Esophagus squamous epithelium (tissue), 5 donors: ENCODE measurements at places on chromosomes 1 and 21.

DNA sequence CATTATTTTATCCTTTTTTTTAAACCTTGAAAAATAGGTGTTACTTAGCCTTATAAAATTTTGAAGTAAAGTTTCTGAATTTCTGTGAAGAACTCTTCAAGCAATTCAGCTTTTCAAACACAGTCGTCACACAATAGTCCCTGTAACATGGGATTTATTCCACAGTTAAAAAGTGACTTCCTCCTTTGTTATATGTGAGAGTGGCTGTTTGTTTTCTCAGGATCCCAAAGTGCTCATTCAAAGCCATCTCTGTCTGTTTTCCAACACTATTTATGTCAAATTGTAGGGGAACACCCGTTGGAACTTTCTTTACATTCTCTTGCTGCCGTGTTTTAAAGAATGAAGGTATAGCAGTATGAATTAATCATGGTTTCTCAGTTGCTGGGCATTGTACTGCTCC is 80.8 kb upstream of the GPR52 start:
- no peaks in the 10 kb centered on the region for H3K27me3 ChIP-seq
- no peak for DNase-seq
- no peaks in the 10 kb centered on the region for H3K36me3 ChIP-seq

GRCh38 chr1:81452693-81453366 is 347.9 kb upstream of the ADGRL2 start:
- no peak for DNase-seq
- no peaks in the 10 kb centered on the region for H3K36me3 ChIP-seq
- H3K27ac ChIP-seq: no peak overlapping the region
- H3K4me1 ChIP-seq: no peaks in the 10 kb centered on the region
- H3K27me3 ChIP-seq: no peaks in the 10 kb centered on the region

- no peak overlapping the region for H3K4me3 ChIP-seq
- peaks cover 4% of the 10 kb centered on the region for H3K27me3 ChIP-seq
- no peaks in the 10 kb centered on the region for H3K36me3 ChIP-seq
Observed at GRCh38 chr1:29712284-29712651, 475.9 kb downstream of the PTPRU start.

DNA sequence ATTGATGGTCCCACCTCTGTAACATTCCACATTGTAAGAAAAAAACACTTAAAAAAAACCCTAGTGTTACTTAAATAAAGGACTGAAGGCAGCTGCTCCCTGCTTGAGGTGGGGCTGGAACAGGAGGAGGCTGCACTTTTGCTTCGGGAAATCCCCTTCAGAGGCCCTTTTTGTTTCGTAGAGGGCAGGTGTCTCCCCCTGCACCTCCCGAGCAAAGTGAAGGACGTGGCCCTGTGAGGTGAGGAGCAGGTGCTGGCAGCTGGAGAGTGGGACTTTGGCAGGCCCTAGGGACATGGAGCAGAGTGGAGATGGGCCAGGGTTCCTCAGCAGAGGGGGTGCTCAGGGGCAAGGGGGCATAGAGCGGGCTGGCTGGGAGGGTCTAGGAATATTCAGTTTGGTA is 33.4 kb upstream of the WNT4 start:
- peaks cover 3% of the 10 kb centered on the region for H3K4me1 ChIP-seq
- DNase-seq: no peak
- H3K4me3 ChIP-seq: no peak overlapping the region
- no peak overlapping the region for H3K27ac ChIP-seq
- H3K36me3 ChIP-seq: no peaks in the 10 kb centered on the region

- H3K27ac ChIP-seq: no peak overlapping the region
- H3K27me3 ChIP-seq: no peaks in the 10 kb centered on the region
- no peaks in the 10 kb centered on the region for H3K4me1 ChIP-seq
- no peaks in the 10 kb centered on the region for H3K36me3 ChIP-seq
- H3K4me3 ChIP-seq: no peak overlapping the region
Observed at GRCh38 chr1:102191723-102192122, 195.0 kb upstream of the OLFM3 start.

- peaks cover 73% of the 10 kb centered on the region for H3K36me3 ChIP-seq
- DNase-seq: no peak
- no peak overlapping the region for H3K4me3 ChIP-seq
- H3K4me1 ChIP-seq: peaks cover 8% of the 10 kb centered on the region
- no peaks in the 10 kb centered on the region for H3K27me3 ChIP-seq
- H3K27ac ChIP-seq: peak overlapping the region; percentile 70
Observed at GRCh38 chr1:114718661-114719423, 2.3 kb upstream of the NRAS start.

DNA sequence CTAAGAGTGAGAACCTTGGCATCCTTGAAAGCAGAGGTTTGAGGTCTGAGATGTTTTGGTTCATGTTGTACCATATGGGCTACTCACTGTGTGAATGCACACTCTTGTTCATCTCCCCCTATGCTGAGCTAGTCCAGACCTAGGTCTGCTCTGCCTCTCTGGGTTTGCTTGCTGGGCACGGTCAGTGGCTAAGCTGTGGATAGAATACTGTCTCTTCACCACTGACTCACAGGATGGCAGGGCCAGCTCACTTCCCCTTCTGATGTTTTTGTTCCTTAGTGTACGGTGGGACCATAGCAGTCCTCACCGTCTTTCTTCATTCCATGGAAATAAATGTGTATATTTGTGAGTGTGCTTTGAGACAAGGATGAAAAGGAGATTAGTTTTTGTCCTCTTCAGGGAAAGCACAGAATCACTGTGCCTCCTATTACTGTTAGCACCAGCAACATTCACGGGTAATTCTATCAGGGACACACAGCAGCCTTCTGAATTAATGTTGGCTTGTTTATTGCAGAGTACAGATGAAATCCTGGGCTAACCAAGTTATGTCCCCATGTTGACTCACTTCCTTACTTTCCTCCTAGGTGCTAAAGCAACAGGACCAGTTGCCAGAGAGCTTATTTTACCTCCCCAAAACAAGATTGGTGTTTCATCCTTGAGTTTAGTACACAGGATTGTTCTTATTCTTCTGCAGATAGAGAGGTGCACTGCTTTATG is 56.9 kb upstream of the IVNS1ABP start:
- peaks cover 18% of the 10 kb centered on the region for H3K4me1 ChIP-seq
- H3K27me3 ChIP-seq: no peaks in the 10 kb centered on the region
- H3K27ac ChIP-seq: peak overlapping the region; percentile 27
- H3K4me3 ChIP-seq: no peak overlapping the region
- H3K36me3 ChIP-seq: no peaks in the 10 kb centered on the region
- no peak for DNase-seq

GRCh38 chr1:3454811-3455618 is 550 bp downstream of the ARHGEF16 start:
- peaks cover 45% of the 10 kb centered on the region for H3K4me1 ChIP-seq
- no peak for DNase-seq
- H3K4me3 ChIP-seq: peak overlapping the region; percentile 83
- peak overlapping the region; percentile 77 for H3K27ac ChIP-seq

DNA sequence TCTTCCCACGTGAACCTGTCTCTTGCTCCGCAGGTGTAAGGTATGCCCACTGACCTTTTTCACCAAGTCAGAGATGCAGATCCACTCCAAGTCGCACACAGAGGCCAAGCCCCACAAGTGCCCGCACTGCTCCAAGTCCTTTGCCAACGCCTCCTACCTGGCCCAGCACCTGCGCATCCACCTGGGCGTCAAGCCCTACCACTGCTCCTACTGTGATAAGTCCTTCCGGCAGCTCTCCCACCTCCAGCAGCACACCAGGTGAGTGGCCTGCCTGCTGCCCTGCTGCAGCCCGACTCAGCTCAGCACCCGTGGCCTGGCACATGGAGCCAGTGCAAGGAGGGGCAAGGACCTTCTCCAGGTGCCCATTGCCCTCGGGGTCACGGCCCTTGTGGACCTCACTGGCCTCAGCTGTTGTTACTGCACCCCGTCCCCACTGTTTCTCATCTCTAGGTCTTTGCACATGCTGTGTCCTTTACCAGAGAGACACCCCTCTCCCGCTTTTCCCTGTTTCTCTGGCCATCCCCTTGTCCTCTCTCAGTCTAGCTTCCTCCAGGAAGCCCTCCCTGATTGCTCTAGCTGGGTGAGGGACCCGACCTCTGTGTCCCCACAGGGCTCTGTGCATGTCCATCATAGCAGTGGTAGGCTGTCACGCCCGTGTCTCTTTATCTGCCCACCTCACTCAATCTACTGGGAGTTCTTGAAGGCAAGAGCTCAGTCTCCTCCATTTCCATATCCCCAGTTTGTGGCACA is 25.4 kb downstream of the ZNF362 start:
- H3K4me3 ChIP-seq: no peak overlapping the region
- H3K36me3 ChIP-seq: peaks cover 11% of the 10 kb centered on the region
- no peak overlapping the region for H3K27ac ChIP-seq

DNA sequence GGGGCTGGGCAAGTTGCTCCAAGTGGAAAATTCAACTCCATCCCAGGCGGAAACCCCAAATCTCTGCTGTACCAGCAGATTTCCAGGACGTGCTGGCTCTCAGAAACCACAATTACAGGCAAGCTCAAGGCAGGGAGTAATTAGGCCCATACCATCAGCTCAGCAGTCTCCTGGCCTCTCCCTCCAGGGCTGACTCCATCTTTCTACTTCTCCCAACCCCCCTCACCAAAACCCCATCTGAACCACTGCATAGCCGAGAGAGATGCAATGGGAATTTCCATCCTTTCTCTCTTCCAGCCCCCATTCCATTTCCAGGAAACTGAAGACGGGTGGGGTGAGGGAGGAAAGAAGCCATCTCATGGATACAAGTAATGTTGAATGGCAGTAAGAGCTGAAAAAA is 41.2 kb downstream of the ARHGEF11 start:
- no peaks in the 10 kb centered on the region for H3K27me3 ChIP-seq
- peaks cover 26% of the 10 kb centered on the region for H3K4me1 ChIP-seq
- DNase-seq: no peak
- no peak overlapping the region for H3K27ac ChIP-seq
- H3K36me3 ChIP-seq: no peaks in the 10 kb centered on the region

GRCh38 chr21:41369920-41370839 is 8.4 kb downstream of the MX2 start:
- H3K27me3 ChIP-seq: no peaks in the 10 kb centered on the region
- H3K4me1 ChIP-seq: peaks cover 12% of the 10 kb centered on the region
- H3K27ac ChIP-seq: peak overlapping the region; percentile 47
- H3K4me3 ChIP-seq: peak overlapping the region; percentile 48

- no peaks in the 10 kb centered on the region for H3K36me3 ChIP-seq
- no peaks in the 10 kb centered on the region for H3K27me3 ChIP-seq
- H3K4me1 ChIP-seq: peaks cover 45% of the 10 kb centered on the region
- DNase-seq: no peak
- H3K27ac ChIP-seq: no peak overlapping the region
Observed at GRCh38 chr1:61221642-61222041, 139.3 kb downstream of the NFIA start.

DNA sequence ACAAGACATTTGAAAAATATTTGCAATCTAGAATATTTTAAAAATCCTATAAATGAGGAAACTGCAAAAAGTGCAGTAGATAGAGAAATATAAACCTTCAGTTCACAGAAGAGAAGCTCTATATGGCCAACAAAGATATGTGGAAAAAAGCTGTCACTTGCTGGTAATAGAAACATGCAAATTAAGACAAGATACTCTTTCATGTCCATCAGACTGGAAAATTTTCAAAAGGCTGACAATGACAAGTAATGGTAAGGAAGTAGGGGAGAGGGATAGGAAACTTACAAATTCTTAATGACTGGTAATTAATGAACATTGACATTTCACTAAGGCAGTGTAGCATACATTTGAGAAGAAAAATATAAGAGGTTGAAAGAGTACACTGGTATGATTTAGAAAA is 147.9 kb downstream of the MRPL39 start:
- no peak overlapping the region for H3K4me3 ChIP-seq
- H3K36me3 ChIP-seq: no peaks in the 10 kb centered on the region
- DNase-seq: no peak
